Cardiac muscle cell (in vitro differentiated cells and primary cell): ENCODE measurements at places on chromosomes 7 and 10. TPM values are rescaled to one million over a fixed set of nuclear protein-coding genes. Genes with fewer than 3 reads are reported as not detected.

DNA sequence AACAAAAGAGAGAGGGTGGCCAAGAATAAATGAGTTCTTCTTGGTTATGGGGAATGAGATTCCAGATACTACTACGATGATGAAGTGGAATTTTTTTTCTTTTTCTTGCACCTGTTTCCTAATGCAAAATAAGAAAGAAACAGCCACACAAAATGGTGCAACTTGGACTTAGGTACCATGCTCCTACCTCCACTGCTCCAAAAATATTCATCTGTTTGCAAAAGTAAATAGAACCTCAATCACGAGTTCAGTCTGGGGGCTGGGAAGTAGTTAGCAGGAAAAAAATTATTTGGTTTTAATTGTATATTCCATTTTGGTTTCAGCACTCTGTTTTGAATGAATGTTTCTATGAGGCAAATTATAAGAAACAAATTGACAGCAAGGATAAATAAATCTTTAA is 73.5 kb downstream of the SLC25A13 start:
- no peak overlapping the region for H3K4me3 ChIP-seq
- H3K27me3 ChIP-seq, result no peaks in the 10 kb centered on the region
- DNase-seq, result no peak
- H3K4me1 ChIP-seq, result no peaks in the 10 kb centered on the region
- no peaks in the 10 kb centered on the region for H3K36me3 ChIP-seq

CALML3 gene
- 0.04 TPM in 1 of 2 replicates, not detected in the other for total RNA-seq

DNA sequence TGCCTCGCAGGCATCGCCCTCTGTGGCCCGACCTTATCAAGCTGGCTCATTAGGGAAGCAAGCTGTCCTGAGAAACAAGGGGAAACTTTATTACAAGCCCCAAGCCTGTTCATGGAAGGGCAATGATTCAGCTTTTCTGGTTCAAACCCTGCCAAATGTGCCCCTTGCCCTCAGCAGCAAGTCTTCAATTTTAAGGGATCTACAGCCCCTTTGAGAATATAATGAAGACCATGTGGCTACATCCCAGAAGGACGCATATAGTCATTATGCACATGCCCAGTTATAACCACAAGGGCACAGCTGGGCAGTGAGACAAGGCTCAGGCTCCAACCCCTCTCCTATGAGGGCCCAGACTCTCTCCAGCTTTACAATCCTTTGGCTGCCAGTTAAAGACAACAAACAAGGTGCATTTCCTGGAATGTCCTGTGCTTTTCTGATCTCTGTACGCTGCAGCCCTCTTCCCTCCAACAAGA is 56.7 kb downstream of the DDC start:
- no peaks in the 10 kb centered on the region for H3K27me3 ChIP-seq
- DNase-seq, result no peak
- H3K4me3 ChIP-seq, result no peak overlapping the region
- H3K27ac ChIP-seq, result no peak overlapping the region

GRCh38 chr7:86968618-86969017 is 90.8 kb downstream of the ELAPOR2 start:
- H3K4me1 ChIP-seq, result peaks cover 56% of the 10 kb centered on the region
- no peak for DNase-seq
- H3K4me3 ChIP-seq, result no peak overlapping the region

- H3K36me3 ChIP-seq, result no peaks in the 10 kb centered on the region
- DNase-seq, result no peak
- H3K27ac ChIP-seq, result no peak overlapping the region
Observed at GRCh38 chr7:42099066-42099465, 137.9 kb downstream of the GLI3 start.

DNA sequence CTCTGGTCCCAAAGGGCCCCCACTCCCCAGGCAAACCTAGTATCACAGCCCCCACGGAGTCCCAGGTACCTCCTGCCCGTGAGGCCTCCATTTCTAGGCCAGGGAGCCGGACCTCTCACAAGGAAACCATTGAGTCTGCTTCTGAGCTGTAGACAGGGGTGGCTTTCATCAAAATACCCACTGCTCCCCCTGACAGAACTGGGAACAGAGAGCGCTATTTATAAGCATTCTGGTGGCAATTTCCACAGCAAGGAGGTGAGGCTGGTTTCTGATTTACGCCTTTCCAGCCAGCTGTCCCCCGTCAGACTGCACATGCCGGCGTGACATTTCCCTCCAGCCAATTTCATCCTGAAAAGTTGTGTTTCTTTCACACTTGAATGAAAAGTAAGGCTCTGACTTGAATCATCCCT is 407.5 kb upstream of the PRKCQ start:
- H3K36me3 ChIP-seq, result no peaks in the 10 kb centered on the region
- H3K4me3 ChIP-seq, result no peak overlapping the region
- H3K4me1 ChIP-seq, result peaks cover 18% of the 10 kb centered on the region
- peak; percentile 33 for DNase-seq
- H3K27me3 ChIP-seq, result no peaks in the 10 kb centered on the region

DNA sequence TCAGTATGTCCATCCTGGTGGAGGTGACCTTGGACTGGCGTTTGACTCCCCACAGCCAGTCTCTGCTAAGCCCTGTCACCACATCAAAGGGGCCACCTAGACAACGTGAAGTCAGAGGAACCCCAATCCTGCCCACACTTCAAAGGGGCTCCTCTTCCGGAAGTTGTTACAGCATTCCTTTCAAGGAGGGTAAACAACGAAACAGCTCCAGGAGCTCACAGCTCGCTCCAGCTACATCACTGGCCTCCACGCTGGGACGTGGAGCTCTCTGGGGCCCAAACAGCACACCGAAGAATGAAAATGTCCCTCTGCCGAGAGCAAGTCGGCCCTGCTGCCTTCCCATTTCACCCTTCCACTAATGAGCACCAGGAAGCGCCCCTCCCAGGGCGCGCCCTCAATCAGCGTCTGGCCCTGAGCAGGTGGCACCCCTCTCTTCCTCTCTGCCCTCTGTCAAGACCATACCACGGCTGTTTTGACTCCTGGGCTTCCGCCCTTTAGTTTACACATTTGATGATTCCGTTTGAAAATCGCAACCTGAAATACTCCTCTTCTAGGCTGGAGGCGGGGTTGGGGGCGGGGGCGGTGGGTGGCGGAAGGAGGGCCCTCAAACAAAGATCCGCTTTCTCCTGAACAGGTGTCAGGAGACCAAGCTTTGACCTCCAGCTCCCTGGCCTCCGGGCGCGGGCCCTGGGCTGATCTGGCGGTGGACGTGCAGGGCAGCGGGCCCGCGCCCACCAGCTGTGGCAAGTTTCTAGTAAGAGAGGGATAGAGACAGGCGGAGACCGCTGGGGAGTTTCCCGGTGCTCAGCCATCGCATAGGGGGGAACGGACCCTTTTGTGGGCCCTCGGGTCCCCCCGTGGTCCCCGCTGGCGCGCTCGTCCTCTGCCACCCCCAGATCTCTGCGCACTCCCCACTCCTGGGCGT is 53.1 kb upstream of the KDM7A start:
- H3K27ac ChIP-seq, result no peak overlapping the region
- no peaks in the 10 kb centered on the region for H3K36me3 ChIP-seq
- DNase-seq, result peak; percentile 35
- H3K4me3 ChIP-seq, result peak overlapping the region; percentile 36
- H3K4me1 ChIP-seq, result no peaks in the 10 kb centered on the region
- H3K27me3 ChIP-seq, result peaks cover 7% of the 10 kb centered on the region

ARHGEF35 gene
- total RNA-seq, result 0.35 and 1.7 TPM in 2 replicates

- H3K27me3 ChIP-seq, result no peaks in the 10 kb centered on the region
- no peaks in the 10 kb centered on the region for H3K36me3 ChIP-seq
- no peak overlapping the region for H3K4me3 ChIP-seq
- DNase-seq, result no peak
- no peak overlapping the region for H3K27ac ChIP-seq
Observed at GRCh38 chr10:11522821-11523245, 88.6 kb downstream of the USP6NL start.

LIPF gene
- total RNA-seq, result not detected in 2 replicates

APBB1IP gene
- total RNA-seq, result not detected in 2 replicates

DNA sequence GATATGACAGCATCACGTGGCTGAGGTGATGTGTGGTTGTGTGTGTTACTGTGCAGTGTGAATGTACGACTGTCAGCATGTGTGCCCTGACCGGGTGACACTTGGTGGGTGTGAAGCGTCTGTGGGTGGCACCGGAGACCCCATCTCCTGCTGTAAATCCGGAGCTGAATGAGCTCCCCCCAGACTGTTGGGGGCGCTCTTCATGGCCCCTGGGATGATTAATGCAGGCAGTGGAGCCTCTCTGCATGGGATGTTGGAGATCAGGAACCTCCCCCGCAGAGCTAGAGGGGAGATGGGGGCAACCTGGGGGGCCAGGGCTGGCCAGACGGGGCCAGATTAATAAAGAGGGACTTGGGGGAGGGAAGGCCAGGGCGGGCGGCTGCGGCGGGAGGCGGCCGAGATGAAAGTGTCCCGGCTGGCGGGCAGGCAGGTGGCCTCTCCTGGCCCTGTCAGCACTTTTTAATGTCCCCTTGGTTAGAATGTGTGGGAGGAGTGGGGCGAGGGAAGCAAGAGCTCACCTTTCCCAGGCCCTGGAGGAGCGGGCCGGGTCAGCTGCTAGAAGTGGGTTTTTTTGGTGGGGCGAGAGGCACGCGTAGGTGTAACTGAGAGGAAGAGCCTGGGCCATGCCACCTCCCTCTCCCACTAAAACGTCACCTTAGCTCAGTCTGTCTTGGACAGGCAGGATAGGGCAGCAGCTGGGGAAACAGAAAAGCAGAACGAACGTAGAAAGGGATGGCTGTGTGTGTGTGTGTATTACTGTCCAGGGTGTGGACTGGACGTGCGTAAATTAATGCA is 34.1 kb downstream of the HIF1AN start:
- peaks cover 35% of the 10 kb centered on the region for H3K27me3 ChIP-seq
- H3K4me3 ChIP-seq, result peak overlapping the region; percentile 58
- no peak overlapping the region for H3K27ac ChIP-seq
- no peaks in the 10 kb centered on the region for H3K36me3 ChIP-seq
- DNase-seq, result no peak

DNA sequence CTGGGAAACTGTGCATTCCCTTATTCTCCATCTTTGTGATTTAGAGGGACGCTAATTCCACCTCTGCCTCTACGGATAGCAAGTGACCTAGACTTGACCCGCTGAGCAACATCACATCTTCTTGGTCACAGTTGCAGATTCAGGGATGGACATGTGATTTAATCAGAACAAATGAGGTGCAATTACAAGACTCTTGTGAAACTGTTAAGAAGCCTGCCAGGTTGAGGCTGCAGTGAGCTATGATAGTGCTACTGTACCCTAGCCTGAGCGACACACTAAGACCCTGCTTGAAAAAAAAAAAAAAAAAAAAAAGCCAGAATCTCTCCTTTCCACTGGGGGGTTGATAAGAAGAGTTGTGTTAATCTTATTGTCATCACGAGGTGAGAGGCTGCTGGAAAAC is 14.4 kb downstream of the MPLKIP start:
- H3K36me3 ChIP-seq, result no peaks in the 10 kb centered on the region
- DNase-seq, result peak; percentile 21
- H3K4me1 ChIP-seq, result peaks cover 9% of the 10 kb centered on the region

DNA sequence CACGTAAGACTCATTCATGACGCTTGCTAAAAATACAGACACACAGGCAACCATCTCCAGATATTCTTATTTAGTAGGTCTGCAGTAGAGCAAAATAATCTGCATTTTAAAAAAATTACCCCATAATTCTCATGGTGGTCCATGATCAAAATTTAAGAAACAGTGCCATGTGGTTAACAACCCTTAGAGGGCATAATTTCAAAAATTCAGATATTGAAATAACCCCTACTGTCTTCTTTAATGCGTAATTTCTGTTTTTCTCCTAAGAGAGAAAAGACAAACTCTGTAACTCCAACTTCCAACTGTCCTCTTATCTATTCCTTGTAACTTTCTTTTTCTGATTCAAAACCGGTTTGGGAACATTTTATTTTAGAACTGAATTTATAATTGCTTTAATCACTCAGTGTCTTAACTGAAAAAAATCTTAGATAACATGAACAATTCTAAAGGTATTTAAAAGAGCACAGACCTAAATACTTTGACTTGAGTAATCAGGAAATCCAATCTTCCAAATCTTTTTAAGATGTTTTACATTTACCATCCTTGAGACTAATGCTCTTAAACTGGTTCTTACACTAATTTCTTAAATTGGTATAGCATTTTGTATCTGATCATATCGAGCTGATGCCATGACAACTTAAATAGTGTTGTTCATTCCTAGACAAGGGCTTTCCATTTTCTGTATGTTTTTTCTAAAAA is 148.0 kb downstream of the GALNT11 start:
- H3K27ac ChIP-seq, result no peak overlapping the region
- peaks cover 55% of the 10 kb centered on the region for H3K36me3 ChIP-seq
- H3K4me3 ChIP-seq, result no peak overlapping the region
- DNase-seq, result no peak
- H3K27me3 ChIP-seq, result no peaks in the 10 kb centered on the region

GRCh38 chr7:50389961-50390360 is 60.2 kb downstream of the FIGNL1 start:
- H3K4me1 ChIP-seq, result peaks cover 3% of the 10 kb centered on the region
- H3K27me3 ChIP-seq, result peaks cover 41% of the 10 kb centered on the region
- no peak for DNase-seq
- no peak overlapping the region for H3K27ac ChIP-seq
- H3K4me3 ChIP-seq, result no peak overlapping the region
- no peaks in the 10 kb centered on the region for H3K36me3 ChIP-seq

DNA sequence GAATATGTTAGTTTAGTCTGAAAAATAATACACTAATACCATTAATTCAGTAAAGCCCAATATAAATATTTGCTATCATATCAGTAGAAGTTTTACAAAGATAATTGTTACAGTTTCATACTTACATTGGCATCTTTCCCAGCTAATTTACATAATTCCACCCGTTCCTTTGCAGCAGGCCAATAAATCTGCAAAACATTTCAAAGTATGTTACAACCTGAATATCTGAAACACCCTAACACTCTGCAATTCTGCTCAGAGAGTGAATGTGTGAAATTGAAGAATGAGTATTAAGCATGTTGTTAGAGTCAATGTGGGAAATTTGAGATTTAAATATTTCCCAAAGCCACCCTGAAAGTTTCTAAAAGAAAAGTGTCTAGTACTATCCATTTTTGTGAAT is 105.5 kb downstream of the SEMA3D start:
- no peak for DNase-seq
- H3K4me3 ChIP-seq, result no peak overlapping the region
- no peak overlapping the region for H3K27ac ChIP-seq
- no peaks in the 10 kb centered on the region for H3K36me3 ChIP-seq
- no peaks in the 10 kb centered on the region for H3K27me3 ChIP-seq
- H3K4me1 ChIP-seq, result no peaks in the 10 kb centered on the region

DNA sequence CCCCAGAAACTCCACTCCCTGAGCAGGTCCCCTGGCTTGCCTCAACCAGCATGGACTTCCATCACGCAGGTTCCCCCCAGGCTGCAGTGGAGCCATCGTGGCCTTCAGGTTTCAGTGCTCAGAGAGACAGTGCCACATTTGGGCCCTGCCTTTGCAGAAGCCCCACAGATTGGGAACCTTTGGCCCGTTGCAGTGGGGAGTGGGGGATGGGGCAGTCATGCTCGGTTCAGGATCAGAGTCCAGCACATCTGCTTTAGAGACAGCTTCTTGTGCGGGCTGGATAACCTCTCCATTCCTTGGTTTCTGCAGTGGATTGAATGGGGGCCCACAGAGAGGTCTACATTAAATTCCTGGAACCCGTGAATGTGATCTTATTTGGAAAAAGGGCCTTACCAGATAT is 183.9 kb downstream of the EBF3 start:
- H3K27ac ChIP-seq, result no peak overlapping the region
- H3K36me3 ChIP-seq, result no peaks in the 10 kb centered on the region
- no peak for DNase-seq
- H3K27me3 ChIP-seq, result no peaks in the 10 kb centered on the region
- no peak overlapping the region for H3K4me3 ChIP-seq
